ENCODE measurements at places on chromosomes 2 and 18.

DNA sequence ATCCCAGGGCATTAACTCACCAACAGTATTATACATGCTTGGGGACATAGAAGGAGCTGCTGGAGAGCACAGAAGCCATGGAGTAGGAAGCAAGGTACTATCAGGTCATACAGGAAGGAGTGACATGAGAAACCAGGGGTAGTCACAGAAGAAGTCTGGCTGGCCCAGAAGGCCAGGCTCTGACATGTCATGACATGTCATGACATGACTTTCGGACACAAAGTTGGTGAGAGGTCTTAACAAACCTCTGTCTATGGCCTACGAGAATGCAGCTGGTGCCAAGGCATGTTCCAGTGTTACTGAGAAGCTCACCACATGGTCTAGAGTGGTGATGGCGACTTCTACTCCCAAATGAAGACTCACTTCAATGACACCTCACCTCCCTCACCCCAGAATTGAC, 3.3 kb upstream of the CERS6 start:
- no peak for DNase-seq

GRCh38 chr2:75289771-75290170, 90.5 kb upstream of the TACR1 start:
- no peak for DNase-seq

DNA sequence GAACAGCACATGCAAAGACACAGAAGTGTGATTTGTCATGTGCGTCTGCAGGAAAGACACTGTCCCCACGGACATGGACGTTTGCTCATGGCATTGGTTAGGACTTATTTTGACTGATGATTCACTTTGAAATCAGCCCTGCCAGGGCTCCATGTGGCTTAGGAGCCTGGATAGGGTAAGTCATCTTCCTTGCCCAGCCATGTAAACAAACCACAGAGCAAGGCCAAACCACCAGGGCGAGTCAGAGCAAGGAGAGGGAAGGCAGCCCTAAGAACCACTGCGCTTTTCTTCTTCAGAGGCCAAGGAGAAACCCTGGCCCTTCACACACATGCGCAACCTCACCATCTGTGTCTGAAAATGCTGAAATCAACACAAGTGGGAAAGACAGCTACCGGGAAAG, 88.8 kb downstream of the GFPT1 start:
- DNase-seq, result no peak

- DNase-seq, result no peak
These were observed 132.8 kb downstream of the THADA start for GRCh38 chr2:43462866-43463641.

DNA sequence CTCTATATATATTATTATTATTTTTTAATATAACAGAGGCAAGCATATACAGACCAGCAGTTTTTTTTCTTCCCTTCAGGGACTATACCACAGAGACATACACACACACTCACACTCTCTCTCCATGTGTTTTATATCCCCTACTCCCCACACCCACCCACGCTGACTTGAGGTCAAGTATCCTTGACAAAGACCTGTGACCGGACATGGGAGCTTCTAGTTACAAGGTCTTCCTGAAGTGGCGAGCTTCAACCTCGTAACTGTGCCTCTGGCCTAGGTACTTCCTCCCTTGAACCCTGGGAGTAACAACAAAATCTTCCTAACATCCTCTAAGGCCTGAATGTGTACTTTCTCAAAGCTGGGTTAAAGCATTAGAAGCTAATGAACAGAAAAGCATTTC, 52.5 kb downstream of the POLR1A start:
- no peak for DNase-seq

GRCh38 chr2:159916511-159916910, 118.5 kb upstream of the CD302 start:
- DNase-seq, result no peak

DNA sequence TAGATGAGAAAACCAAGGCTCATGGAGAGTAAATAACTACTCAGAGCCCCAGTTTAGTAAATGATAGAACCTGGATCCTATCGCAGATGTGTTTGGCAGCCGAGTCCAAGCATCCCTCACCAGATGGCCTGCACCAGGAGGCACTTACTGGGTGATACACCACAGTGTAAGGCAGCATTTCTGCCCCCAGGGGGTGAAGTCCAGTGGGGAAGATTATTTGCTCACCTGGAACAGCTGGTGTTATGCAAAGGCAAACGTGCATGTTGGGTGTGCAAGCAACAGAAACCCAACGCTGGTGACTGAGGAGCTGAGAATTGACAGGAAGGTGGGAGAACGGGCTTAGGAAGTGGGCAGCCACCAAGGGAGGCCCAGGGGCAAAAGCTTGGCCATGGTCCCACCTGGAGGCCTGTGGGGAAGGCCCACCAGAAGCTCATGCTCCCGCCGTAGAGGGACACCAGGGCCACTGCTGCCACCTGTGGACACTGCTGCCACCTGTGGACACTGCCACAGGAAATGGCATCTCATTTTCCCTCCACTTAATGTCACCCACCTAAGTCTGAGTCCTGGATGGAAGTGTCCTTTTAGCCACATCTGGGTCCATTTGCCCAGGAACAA, 100.6 kb downstream of the TFCP2L1 start:
- DNase-seq, result no peak

DNA sequence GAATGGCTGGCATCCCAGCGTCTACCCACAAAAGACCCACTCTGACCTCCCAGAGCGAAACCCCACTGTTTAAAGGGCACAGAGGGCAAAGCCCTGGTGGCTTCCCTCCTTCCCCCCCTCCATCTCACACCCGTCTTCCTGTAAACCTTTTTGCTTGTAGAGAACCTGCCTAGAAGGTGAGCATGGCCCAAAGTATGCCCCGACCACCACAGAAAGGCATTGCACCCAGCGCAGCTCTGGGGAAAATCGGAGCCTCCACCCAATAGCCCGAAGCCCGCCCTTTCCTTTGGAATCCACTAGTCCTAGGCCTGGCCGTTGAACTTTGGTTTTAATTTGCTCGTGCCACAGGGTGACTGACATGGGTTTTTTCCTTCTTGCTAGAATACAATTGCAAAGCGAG, 22.6 kb downstream of the DIPK1C start:
- no peak for DNase-seq

DNA sequence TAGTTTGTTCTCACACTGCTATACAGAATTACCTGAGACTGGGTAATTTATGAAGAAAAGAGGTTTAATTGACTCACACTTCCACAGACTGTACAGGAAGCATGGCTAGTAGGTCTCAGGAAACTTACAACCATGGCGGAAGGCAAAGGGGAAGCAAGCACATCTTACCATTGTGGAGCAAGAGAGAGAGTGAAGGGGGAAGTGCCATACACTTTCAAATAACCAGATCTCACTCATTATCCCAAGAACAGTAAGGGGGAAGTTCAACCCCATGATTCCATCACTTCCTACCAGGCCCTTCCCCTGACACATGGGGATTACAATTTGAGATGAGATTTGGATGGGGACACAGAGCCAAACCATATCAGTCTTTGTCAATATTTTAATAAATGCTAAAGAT, 5.0 kb upstream of the CRYGB start:
- DNase-seq, result no peak

DNA sequence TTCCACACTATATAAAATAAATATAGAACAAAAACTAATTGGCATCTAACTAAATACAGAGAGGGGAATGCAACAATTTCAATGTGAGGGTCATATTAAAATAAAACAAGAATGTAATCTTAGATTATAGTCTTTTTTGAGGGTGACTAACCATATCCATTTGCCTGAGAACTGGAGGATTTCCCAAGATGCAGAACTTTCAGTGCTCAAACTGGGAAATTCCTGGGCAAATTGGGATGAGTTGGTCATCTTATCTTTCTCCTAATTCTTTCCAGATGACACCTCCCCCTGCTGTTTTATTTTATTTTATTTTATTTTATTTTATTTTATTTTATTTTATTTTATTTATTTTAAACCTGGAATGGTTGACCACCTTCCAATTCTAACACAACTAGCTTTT, 846.2 kb downstream of the SLC4A3 start:
- no peak for DNase-seq

DNA sequence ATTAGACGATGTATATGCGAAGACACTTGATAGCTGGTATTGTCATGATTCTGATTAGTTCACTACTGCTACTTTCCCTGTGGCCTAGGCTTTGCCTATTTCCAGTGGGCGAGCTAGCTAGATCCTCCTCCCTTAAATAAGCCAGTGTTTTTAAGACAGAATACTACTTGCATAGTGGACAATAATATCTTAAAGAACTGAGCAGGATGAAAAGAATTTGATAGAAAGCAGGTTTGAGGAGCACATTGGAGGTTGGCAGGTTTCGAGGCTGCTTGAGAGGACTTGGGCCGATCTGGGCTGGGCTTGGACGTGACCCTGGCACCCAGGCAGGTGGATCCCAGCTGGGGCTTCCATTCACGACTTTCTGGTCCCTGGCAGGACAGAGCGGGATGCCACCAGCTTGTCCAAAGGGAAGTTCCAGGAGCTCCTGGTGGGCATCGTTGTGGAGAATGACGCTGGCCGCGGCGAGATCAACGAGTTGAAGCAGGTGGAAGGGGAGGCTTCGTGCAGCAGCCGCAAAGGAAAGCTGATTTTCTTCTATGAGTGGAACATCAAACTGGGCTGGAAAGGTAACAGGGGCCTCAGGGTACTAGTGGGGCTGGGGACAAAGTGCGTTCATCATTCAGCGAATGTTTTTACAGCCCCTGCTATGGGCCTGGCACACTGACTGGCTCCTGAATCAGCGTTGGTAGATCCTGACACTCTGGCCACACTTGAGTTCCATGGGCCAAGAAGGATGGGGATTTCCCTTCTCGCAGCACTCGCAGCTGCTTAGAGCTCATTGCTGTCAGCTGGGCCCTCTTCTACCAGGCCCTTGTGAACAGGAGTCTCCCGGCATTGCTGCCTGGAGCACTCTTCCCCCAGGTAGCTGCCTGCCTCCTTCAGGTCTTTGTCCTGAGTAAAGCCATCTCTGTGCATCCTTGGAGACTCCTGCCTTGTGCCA, 16.9 kb downstream of the C2orf74 start:
- no peak for DNase-seq

DNA sequence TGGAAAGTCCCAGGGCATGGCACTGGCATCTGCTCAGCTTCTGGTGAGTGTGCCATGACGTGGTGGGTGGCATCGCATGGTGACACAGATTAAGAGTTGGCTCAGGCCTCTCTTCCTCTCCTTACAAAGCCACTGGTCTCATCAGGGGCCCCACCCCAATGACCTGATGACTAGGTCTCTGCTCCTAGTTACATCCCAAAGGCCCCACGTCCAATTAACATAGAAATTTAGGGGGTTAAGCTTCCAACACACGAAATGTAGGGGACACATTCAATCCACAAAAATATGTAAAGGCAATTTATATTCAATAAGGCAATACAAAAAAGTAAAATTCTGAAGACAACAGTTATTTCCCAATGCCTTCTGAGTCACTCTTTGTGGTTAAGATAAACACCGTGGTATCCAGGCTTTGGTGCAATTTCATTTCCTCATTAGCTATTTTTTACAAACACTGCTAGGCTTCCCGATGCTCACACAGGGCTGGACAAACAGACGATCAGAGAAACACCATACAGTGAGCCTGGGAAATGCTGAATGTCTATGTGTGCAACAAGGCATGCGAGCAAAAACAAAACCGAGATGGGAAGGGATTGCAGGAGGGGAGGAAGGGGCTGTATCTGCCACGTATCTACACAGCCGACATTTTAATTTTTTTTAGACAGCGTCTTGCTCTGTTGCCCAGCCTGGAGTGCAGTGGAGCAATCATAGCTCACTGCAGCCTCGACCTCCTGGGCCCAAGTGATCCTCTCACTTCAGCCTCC, 67.2 kb downstream of the MBP start:
- no peak for DNase-seq

- DNase-seq, result no peak
These were observed 39.7 kb downstream of the EPB41L5 start for GRCh38 chr2:120052597-120052996.

GRCh38 chr2:23600346-23600745, 215.4 kb downstream of the KLHL29 start:
- DNase-seq, result no peak

DNA sequence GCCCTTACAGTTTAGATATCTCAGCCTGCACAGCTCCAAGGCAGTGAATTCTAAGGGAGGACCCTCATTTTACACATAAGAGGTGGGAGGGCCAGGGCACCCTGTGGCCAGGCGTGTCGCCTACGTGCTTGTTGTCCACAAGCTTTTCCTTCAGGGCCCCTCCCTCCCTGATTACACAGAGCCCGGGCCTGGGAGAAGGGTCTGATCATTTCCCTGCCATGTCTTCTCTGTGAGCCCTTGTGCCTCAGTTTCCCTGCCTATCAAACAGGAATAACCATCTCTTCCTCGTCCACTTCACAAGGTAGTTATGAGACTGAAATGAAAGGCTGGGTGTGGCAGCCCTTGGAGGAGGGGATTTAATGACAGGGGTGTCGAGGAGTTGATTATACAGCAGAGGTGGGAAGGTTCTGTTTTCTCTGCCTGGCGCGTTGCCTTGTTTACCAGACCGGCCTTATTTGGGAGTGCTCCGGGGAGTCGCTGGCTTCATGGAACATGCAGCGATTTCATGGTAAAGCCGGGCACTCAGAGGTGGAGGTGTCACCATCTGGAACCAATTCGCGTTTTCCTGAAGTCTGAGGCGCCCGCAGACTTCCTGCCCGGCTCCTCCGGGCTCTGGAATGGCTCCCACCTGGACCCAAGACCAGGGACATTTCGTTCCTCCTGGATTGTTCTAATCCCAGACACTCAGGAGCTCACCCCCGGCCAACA, 208.9 kb downstream of the KLHL29 start:
- DNase-seq, result no peak

DNA sequence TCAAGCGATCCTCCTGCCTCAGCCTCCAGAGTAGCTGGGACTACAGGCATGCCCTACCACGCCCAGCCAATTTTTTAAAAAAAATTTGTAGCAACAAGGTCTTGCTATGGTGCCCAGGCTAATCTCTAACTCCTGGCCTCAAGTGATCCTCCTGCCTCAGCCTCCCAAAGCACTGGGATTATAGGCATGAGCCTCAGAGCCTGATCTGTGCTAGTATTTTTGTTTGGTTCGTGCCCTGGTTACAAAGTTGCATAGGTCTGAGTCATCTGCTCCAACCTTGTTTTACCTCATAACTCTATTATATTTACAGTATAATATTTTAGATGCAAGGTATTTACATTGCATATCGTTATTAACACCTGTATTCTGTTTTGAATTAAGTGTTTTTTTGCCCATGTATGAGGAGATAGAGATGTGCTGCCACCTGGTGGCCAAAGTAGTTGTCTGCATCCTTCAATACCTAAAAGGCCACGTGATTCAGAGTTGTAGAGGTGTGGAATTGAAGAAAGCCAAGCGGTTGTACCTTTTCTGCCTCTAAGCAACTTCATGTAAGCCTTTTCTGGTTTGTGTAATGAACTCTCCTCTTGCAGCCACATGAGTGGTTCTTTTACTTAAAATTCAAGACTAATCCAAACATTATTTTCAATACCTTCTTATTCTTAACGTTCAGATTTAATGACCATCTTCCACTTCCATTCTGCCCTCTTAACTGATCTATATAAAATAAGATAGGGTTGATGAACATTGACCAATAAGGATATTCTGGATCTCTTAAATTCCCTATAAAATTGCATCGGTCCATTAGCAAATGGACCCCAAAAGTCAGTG, 19.9 kb upstream of the CABYR start:
- DNase-seq, result no peak

- DNase-seq, result no peak
These were observed 383.3 kb downstream of the MTX2 start for GRCh38 chr2:176652300-176653182.

Data from osteocyte (in vitro differentiated cells).